ENCODE measurements at places on chromosomes 12 and 14.

DNA sequence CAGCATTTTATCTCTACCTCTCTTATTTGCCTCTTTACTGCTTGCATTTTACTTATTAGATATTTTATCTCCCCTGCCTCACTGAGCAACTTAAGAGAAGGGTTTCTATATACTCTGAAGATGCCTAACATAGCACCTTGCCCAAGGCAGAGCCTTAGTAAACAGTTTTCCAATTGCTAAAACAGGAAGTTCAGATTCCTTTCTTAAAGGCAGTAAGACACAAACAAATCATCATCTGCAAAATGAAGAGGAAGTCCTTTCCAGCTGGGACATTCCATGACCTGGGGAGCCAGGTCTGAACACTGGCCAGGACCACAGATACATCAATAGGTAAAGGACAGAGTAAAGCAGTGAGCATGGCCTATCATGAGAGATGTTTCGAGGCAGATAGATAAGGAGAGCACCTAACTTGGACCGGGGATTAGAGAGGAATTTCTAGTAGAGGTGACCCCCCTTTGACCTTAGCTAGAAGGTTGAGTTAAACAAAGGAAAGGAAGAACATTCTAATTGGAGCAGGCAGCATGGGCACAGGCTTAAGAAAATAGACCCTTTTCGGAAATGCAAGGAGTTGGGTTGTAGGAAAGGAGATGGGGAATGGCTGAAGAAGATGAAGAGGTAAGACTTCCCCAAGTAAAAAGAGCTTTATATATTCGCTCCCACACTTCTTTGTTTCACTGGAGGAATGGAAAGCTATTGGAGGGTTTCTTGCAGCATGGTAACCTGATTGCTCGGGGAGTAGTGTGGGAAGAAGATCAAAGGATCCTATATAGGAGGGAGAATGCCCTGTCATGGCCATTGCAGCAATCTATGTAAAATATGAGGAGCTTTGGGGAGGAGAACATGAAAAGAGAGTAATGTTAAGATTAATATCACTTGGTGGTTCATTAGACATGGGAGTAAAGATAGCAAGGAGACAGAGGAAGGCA, 94.8 kb downstream of the PHLDA1 start:
- DNase-seq: no peak

DNA sequence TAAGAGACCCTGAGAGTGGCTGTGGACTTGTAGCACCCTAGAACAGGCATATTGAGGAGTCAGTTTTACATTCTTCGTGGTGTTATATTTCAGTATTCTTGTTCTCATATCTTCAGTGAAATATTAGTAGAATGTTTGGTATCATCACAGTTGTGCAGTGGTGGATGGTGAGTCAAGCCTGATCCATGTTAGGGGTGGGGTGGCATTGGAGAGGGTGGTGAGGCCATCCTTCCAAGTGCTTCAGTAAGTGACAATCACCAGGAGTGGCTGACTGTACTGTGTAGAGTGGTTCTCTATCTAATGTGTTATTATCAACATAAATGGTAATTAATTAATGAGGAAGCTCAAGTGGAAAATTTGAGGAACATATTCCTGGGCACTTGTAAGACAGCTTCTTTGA, 197.7 kb upstream of the SLC16A7 start:
- no peak for DNase-seq

- no peak for DNase-seq
Measured at GRCh38 chr12:76337583-76337982, 10.6 kb downstream of the BBS10 start.

- no peak for DNase-seq
Measured at GRCh38 chr14:69625299-69626131, 14.1 kb downstream of the SUSD6 start.

GRCh38 chr12:121750507-121750955, 38.0 kb downstream of the TMEM120B start:
- DNase-seq: no peak

GRCh38 chr12:58420503-58420902, 479.1 kb downstream of the ATP23 start:
- no peak for DNase-seq

- no peak for DNase-seq
Measured at GRCh38 chr14:105333613-105334364, 19.2 kb downstream of the PACS2 start.

- DNase-seq: no peak
Measured at GRCh38 chr14:59301354-59301753, 112.9 kb downstream of the DAAM1 start.

- no peak for DNase-seq
Measured at GRCh38 chr14:52153939-52154338, 85.1 kb upstream of the NID2 start.

- DNase-seq: no peak
Measured at GRCh38 chr12:19550626-19551025, 111.3 kb downstream of the AEBP2 start.

DNA sequence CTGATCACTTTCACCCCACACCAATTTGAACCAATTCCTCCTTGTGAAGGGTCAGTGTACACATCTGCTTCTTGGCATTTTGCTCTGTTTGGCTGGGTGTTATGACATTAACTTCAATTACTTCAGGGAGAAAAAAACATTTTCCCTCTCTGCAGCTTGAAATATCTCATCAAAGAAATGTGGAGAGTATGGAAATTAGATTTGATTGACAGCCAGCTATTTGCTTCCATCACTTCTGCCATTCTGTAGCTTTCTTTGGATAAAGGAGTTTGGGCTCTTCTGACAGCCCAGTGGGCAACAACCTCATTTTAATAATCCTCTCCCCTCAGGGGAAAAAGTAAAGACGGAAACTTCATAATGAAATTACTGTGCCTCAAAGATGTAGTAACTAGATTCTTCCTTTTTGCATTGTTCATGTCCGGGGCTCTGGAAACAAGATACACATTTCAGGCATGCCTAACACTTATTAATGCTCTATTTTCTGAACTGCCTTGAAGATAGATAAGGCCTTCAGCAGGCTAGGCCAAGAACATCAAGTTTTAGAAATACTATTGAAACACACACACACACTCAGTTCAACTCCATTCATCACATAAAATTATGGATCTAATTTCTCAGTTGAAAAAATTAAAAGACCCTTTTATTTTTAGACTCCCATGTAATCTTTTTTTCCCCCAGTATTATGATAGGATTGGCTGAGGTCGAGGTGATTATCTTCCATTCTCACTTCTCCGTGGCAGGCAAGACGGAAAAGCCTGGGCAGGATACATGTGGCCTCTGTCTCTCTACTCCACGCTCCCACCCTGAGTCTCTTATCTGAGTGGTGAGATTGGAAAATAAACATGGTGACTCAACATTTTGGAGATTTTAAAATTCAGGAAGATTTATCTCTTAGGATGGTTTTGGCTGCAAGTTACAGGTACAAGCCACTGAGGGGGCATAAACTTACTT, 10.3 kb upstream of the GPHB5 start:
- no peak for DNase-seq

GRCh38 chr12:113164014-113164413, 14.5 kb downstream of the CFAP73 start:
- DNase-seq: no peak

DNA sequence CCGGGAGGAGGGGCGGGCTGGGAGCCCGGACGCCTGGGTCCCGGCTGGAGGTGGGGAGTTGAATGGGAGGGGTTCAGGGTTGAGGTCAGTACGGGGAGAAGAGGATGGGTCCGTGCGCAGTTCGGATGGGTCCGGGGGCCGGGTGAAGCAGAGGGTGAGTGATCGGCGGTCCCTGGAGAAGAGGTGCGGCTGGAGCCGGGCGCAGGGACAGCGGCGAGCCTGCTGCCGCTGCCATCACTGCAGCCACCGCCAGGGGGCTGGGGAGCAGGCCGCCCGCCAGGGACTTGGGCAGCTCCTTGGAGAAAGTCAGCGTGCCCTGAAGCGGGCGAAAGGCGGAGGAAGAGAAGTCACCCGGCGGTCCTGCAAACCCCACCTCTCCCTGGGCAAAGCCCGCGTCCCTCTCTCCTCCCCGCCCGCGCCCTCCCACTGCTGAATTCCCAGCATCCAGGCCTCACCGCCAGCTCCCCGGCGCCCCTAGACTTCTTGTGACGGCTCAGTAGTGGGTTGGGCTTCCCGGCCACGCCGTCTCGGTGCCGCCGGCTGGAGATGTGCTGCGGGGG, 6.0 kb upstream of the GPR84 start:
- DNase-seq: no peak

- DNase-seq: no peak
Measured at GRCh38 chr12:32398816-32399369, 465 bp upstream of the FGD4 start.

- DNase-seq: no peak
Measured at GRCh38 chr14:38004610-38004879, 203.2 kb upstream of the SSTR1 start.

DNA sequence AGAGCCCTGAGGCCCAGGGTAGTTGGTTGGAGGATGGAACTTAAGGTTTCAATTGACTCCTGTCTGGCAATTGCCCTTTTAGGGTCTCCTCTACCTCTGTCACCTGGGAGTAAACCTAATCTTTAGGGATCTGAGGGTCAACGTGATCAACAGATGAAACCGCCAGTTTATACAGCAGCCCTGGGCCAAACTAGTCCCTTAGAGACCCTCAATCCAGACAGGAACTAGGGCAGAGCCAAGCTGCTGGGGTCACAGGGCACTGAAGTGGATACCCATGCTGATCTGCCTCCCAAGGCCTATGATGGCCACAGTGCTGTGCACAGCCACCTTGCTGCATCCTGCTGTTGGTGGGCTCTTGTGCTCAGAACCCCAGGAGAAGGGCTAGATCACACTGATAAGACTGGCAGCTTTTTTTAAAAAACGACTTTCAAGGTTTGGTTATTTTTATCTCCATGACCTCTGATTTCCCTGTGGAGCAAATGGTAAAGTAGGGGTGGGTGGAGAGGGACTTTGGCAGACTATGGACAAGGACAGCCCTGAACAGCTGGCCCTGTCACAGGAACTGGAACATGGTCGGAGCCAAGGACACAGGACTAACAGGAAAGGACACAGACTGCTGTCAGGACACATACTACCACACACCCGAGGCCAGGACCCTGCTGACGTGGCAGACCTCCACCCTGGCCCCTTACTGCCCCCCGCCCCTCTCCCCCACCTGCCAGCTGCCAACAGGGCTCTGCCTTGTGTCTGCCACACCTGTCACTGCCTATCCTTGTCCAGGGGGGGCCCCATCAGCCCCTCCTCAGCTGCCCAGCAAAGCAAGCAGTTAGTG, 474 bp downstream of the FITM1 start:
- DNase-seq: no peak

GRCh38 chr12:68348419-68348818, 16.3 kb upstream of the MDM1 start:
- no peak for DNase-seq

GRCh38 chr12:24500421-24500820, 448.5 kb downstream of the BCAT1 start:
- no peak for DNase-seq

DNA sequence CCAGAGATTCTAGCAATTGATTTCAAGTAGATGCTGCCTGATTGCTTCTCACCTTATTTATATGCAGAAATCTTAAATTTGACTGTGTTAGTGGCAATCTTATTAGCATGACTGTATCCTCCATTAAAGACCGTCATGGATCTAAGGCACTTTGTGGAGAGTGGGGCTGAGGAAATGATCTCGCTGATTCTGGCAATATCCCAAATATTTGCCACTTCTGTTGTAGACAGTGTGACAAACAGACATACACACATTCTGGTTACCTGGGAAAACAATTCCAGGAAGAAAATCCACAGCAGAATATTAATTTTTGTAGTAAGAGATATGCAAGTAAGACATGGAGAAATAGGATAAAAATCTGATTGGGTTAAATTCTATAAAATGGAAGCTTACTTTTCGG, 269.0 kb upstream of the G2E3 start:
- DNase-seq: no peak

- DNase-seq: peak; percentile 28
Measured at GRCh38 chr12:34625116-34625515, 602.8 kb downstream of the ALG10 start.

DNA sequence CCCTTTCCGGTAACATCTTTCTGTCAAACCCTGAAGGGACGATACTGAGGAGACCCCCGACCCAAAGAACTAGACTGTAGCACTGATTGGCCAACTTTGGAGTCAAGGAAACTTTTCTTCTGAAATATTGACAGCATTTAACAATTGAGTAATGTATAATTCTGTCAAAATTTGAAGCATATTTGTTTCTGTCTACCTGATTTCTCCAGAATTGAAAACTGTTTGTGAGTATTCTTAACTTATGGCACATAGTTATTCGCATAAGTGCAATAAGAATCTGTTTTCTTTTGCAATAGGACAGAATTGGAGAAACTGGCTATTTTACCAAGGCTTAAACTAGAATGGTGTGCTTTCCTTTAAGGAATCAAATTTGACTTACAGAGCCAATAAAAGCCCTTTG, 267.1 kb upstream of the FOXN3 start:
- DNase-seq: no peak

DNA sequence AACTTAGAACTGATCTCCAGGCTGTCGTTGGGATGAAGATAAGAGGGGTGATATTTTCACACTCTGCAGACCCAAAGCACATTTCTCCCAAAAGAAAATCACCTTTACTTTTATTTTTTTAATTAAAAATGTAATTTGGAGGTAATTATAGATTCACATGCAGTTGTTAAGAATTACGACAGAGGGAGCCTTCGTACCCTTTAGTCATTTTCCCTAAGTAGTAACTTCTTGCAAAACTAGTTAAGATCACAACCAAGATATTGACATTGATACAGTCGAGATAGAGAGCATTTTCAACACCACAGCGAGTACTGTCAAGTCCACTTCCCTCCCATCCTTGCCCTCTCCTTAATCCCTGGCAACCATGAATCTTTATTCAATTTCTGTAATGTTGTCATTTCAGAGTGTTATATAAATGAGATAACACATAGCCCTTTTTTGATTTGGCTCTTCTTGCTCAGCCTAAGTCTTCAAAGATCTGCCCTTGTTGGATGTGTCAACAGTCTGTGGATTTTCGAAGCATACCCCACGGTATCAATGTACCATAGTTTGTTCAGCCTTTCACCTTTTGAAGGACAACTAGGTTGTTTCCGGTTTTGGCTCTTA, 39.6 kb downstream of the DNAH10 start:
- DNase-seq: peak; percentile 2

DNA sequence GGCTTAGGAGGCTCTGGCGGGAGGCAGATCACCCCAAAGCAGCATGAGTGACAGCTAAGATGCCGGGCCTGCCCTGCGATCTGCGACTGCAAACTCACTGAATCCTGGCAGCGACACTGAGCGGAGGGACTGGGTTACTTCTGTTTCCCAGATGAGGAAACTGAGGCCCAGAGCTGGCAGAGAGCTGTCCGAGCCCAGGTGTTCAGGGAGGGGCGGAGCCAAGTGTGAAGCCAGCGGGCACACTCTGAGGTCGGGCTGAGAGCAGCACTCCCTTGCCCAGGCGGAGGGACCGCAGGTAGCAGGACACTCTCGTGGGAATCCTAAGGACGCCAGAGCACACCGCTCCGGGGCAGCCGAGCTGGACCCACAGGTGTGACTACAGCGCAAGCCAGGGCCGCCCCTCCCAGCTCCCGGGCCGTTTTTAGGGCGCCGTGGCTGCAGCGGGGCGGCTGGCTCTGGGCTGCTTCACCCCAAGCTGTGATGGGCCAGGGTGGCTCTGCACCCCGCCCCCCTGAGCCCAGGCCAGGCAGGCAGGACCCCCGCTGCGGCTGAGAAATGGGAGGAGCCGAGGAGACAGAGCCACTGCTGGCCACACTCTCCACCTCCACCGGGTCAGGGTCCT, 27.4 kb downstream of the MMP17 start:
- no peak for DNase-seq

All from NCI-H446 (cell line).